ENCODE measurements at places on chromosomes 7 and 10.

GRCh38 chr7:16708980-16709379, 44.6 kb upstream of the TSPAN13 start:
- DNase-seq = no peak

DNA sequence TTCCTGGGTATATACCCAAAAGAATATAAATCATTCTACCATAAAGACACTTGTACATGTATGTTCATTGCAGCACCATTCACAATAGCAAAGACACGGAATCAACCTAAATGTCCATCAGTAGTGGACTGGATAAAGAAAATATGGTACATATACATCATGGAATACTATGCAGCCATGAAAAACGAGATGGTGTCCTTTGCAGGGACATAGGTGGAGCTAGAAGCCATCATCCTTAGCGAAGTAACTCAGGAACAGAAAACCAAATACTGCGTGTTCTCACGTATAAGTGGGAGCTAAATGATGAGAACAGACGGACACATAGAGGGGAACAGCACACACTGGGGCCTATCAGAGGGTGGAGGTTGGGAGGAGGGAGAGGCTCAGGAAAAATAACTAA, 183.7 kb upstream of the CELF2 start:
- no peak for DNase-seq

DNA sequence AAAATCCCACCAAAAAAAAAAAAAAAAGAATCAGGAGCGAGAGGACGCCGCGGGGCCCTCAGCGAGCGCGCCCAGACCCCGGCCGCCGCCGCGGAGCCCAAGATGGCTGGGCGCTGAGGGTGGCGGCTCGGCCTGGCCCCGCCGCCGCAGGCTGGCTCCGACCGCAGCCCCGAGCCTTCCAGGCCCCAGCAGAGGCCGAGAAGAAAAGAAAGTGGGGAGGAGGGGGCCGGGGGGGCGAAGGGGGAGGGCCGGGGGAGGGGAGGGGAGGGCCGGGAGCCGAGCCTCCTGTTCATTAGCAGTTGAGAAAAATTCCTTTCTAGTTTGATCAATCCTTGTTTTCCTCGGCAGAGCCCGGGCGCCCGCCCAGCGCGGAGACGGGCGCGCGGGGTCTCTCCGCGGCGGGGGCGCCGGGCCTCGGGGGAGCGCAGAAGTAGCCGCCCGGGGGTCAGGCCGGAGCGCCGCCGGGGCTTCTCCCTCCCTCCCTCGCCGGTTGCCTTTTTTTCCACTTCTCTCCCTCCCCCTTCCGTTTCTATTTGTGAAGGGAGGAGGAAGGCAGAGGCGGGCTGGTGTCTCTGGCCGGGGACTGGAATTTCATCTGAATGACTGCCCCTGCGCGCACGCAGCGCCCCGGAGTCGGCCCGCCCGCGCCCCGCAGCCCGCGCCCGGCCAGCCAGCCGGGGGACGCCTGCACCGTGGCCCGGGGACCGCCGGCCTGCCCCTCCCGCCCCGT, 778 bp upstream of the TRIM8 start:
- DNase-seq = no peak

- DNase-seq = peak; percentile 93
Observed at GRCh38 chr7:66591799-66592596, 36.7 kb upstream of the KCTD7 start.

GRCh38 chr7:29573567-29573966, 9.9 kb downstream of the PRR15 start:
- no peak for DNase-seq

DNA sequence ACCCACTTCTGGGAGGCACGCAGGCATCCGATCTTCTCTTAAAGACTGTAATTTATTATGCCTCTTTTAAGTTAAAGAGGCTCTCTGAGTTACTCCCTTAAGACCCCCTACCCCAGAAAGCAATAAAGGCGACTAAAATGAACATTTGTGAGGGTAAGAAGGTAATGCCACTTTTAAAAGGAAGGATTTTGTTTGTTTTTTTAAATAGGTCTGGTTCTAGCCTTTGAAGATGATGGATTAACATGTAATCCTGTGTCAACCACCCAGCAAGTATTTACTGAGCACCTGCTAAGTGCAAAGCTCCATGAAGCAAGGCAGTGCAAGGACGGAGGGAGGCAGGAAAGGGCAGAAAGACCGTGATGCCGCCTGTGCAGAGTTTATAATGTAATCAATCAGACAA, 26.1 kb downstream of the SH3PXD2A start:
- no peak for DNase-seq

GRCh38 chr7:20290505-20291111, 40.1 kb upstream of the ITGB8 start:
- DNase-seq = no peak

DNA sequence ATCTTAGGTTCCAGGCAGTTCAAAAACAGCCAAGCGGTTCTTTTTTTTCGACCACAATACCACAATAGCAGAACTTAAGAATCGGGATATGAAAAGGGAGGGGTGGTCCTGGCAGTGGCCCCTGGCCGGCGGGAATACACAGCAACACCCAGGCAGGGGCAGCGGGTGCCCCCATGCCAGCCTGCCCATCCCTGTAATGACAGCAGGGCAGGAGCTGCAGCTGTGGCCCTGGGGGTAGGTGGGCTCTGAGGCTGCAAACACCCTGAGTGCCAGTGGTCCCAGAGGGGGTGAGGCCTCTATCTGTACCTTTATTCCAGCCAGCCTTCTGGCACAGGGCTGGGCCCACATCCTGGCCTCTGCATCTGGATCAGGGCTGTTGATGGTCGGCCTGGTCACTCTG, 247.4 kb downstream of the SEMA3D start:
- DNase-seq = no peak

DNA sequence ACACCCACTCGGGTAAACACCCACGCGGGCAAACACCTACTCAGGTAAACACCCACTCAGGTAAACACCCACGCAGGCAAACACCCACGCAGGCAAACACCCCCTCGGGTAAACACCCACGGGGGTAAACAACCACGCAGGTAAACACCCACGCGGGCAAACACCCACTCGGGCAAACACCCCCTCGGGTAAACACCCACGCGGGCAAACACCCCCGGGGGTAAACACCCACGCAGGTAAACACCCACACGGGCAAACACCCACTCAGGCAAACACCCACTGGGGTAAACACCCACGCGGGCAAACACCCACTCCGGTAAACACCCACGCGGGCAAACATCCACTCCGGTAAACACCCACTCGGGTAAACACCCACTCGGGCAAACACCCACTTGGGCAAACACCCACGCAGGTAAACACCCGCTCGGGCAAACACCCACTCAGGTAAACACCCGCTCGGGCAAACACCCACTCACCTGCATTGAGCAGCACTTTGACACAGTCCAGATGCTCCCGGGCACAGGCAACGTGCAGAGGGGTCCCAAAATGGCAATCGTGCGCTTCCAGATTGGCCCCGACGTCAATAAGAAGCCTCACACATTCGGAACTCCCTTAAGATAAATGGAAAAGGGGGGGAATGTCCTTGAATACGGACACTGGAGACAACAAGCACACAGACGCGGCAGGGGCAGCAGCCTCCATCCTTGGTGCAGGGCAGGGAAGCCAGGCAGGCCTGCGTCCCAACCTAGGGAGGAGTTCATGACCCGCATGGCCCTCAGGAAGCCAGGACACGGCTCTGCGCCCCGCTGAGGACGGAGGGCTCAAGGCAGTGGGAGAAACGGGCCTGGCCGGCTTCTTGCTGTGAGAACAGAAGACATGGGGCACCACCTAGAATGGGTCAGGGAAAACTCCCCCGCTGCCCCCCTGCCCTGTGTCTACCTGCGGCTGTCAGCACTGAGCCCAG, 17.6 kb downstream of the ASB13 start:
- no peak for DNase-seq

- no peak for DNase-seq
Observed at GRCh38 chr7:73338321-73338720, 10.4 kb downstream of the FKBP6 start.

DNA sequence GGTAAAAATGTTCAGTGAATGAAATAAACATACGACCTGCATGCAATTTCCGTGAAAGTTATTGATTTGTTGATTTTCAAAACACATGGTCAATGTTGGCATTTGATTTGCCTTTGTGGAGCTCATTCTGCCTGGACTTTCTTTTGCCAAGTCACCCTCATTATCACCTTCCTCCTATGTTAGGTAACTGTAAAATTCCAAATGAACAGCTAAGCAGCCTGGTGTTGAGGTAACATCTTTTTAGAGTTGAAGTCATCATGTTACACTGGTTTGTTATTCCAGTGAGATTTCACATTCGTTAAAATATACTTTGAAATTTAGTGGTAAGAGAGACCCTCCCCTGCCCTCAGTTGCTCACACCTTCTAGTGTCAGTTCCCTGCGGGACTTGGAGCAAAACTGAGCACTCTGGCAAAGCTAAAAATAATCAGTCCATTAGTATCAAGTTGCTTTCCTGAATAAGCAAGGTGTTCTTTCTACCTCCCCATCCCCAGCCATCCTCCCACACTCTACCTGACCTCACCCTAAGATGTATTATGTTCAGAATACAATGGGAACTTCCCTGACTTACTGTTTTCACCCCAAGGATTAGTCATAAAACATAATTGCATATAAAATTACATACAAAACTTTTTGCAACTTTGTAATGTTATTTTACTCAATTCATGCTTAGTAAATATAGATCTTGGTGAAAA, 283.3 kb upstream of the SEMA3A start:
- no peak for DNase-seq

- no peak for DNase-seq
Observed at GRCh38 chr10:124065382-124066125, 27.8 kb downstream of the CHST15 start.

- DNase-seq = no peak
Observed at GRCh38 chr10:121942749-121943416, 15.1 kb upstream of the ATE1 start.

Measured in GM19239 (cell line).